ENCODE measurements at places on chromosomes 3 and 15. TPM values are rescaled to one million over a fixed set of nuclear protein-coding genes. Genes with fewer than 3 reads are reported as not detected.

PLCH1 gene
- total RNA-seq = 14.0 TPM

FOXL2NB gene
- total RNA-seq = not detected

GRCh38 chr15:44308415-44308814 lies 19.9 kb downstream of the GOLM2 start:
- no peaks in the 10 kb centered on the region for H3K27me3 ChIP-seq
- no peak overlapping the region for H3K27ac ChIP-seq
- H3K4me1 ChIP-seq = peaks cover 7% of the 10 kb centered on the region
- no peaks in the 10 kb centered on the region for H3K36me3 ChIP-seq
- H3K4me3 ChIP-seq = no peak overlapping the region

GRCh38 chr15:50219820-50220219 lies 37.8 kb downstream of the SLC27A2 start:
- H3K36me3 ChIP-seq = no peaks in the 10 kb centered on the region
- H3K27ac ChIP-seq = no peak overlapping the region
- no peaks in the 10 kb centered on the region for H3K4me1 ChIP-seq
- H3K4me3 ChIP-seq = no peak overlapping the region

SNX33 gene
- 28.9 TPM for total RNA-seq

SPATA12 gene
- total RNA-seq = 0.15 TPM

- H3K4me3 ChIP-seq = no peak overlapping the region
- no peaks in the 10 kb centered on the region for H3K36me3 ChIP-seq
- no peaks in the 10 kb centered on the region for H3K27me3 ChIP-seq
- H3K27ac ChIP-seq = no peak overlapping the region
- H3K4me1 ChIP-seq = no peaks in the 10 kb centered on the region
- no peak for DNase-seq
Measured at GRCh38 chr15:33846862-33847261, 121.4 kb upstream of the CHRM5 start.

NECTIN3 gene
- 25.1 TPM for total RNA-seq

GRCh38 chr3:99970198-99970597 lies 144.1 kb downstream of the FILIP1L start:
- H3K27me3 ChIP-seq = no peaks in the 10 kb centered on the region
- H3K27ac ChIP-seq = no peak overlapping the region
- no peaks in the 10 kb centered on the region for H3K36me3 ChIP-seq

DNA sequence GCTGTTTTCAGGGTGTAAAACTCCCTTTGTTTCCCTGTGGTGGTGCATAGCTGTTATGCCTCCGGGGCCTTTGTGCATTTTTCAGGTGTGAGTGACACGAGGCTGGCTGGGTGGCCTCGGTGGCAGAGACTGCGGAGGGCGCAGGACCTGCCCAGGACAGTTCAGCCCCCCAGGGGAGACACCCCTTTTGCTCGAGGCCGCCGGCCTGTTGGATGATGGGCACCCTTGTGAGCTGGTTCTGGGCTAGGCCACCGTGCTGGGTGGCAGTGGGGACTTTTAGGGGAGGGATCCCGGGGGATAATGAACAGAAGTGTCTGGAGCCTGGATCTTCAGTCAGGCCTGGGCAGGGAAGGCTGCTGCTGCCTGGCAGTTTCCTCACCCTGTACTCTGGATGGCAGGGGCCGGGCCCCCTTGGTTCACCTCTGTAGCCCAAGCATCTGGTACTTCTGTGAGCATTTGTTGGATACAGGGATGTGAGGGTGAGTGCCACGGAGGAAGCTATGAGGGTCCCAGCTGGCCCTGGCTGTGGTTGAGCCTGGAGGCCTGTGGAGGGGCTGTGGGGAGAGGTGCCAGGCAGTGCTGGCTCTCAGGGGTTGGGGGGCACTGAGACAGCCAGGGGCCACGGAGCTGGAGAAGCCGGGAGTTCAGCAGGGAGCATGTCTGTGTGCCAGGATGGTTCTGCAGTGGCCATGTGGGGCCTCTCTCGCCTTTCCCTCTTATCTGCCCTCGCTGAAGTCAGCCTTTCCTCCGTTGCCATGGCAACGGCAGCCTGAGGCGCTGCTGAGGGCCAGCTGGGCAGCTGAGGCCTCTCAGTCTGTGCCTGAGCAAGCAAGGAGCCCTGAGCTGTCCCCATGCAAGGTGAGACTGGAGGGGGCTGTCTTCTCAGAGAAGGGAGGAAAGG lies 49.0 kb downstream of the KY start:
- H3K27ac ChIP-seq = no peak overlapping the region
- DNase-seq = no peak
- H3K4me1 ChIP-seq = no peaks in the 10 kb centered on the region

DNA sequence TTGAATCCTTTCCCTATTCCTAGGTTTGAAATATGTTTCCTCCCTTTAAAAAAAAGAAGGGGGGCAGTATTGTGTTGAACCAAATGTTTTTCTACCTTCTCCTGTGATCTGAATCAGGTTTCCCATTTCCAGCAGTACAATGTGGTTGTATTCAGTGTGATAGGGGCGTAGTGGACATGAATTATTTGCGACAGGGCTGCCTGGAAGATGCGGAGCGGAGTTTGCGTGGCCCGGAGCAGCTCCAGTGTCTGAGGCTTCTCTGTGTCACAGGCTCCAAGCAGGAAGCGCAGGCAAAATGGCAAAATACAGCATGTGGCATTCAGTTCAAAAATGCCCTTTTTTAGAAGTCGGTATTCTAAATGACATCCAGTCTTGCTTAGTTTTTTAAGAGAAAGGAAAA lies 154.4 kb downstream of the PGPEP1L start:
- H3K4me3 ChIP-seq = peak overlapping the region; percentile 73
- peaks cover 58% of the 10 kb centered on the region for H3K4me1 ChIP-seq
- DNase-seq = peak; percentile 88
- H3K27ac ChIP-seq = peak overlapping the region; percentile 85
- no peaks in the 10 kb centered on the region for H3K36me3 ChIP-seq
- no peaks in the 10 kb centered on the region for H3K27me3 ChIP-seq

DNA sequence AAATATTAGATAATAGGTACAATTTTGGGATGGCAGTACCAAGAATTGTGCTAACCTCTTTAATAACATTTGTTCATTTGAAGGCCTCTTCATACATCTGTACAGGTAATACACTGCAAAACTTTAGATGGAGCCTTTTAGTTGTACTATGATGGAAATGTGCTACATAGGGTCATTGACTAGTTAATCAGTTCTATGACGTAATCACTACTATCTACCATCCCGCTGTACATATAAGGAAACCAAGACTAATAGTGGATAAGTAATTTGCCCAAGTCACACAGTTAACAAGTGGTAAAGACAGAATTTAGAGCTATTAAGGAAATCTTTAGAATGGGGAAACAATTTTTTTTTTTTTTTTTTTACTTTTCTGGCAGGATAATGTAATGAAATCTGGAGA lies 521.3 kb downstream of the TUSC7 start:
- H3K4me1 ChIP-seq = no peaks in the 10 kb centered on the region
- H3K27me3 ChIP-seq = no peaks in the 10 kb centered on the region
- no peak overlapping the region for H3K4me3 ChIP-seq

DNA sequence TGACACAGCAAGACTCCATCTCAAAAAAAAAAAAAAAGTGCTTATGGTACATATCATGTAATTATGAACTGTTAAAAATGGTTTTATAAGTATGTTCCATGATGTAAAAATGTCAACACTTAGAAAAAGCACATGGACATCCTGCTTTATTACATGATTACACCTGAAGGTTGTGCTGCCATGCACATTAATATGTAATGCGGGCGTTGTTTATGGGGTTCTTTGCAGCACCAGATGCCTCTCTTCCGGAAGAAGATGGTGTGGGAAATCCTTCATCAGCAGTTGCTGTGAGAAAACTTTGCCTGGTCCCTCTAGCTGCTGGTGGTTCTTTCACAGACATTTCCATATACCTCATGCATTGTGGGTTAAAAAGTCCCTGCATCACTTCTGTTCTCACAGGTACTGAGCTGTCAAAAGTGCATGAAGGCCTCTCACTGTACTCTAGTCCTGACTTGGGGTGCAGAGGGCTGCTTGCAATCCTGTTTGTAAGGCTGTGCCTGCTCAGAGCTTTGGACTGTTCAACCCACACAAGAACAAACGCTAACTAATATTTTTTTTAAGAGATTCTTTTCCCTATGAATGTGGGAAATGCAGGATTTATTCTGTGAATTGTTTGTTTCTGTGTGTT lies 43.6 kb downstream of the SENP2 start:
- no peaks in the 10 kb centered on the region for H3K27me3 ChIP-seq
- peak overlapping the region; percentile 74 for H3K27ac ChIP-seq
- no peak overlapping the region for H3K4me3 ChIP-seq
- DNase-seq = no peak
- peaks cover 45% of the 10 kb centered on the region for H3K36me3 ChIP-seq
- H3K4me1 ChIP-seq = peaks cover 24% of the 10 kb centered on the region

FEZF2 gene
- not detected for total RNA-seq

TMEM207 gene
- total RNA-seq = not detected

GRCh38 chr15:56252386-56252785 lies 8.7 kb upstream of the RFX7 start:
- H3K27ac ChIP-seq = no peak overlapping the region
- H3K4me1 ChIP-seq = no peaks in the 10 kb centered on the region
- no peaks in the 10 kb centered on the region for H3K36me3 ChIP-seq
- H3K27me3 ChIP-seq = no peaks in the 10 kb centered on the region
- no peak for DNase-seq

- H3K4me3 ChIP-seq = no peak overlapping the region
- H3K27ac ChIP-seq = no peak overlapping the region
- no peak for DNase-seq
- H3K36me3 ChIP-seq = no peaks in the 10 kb centered on the region
- no peaks in the 10 kb centered on the region for H3K27me3 ChIP-seq
Measured at GRCh38 chr3:88041005-88041404, 17.8 kb downstream of the CGGBP1 start.

DNA sequence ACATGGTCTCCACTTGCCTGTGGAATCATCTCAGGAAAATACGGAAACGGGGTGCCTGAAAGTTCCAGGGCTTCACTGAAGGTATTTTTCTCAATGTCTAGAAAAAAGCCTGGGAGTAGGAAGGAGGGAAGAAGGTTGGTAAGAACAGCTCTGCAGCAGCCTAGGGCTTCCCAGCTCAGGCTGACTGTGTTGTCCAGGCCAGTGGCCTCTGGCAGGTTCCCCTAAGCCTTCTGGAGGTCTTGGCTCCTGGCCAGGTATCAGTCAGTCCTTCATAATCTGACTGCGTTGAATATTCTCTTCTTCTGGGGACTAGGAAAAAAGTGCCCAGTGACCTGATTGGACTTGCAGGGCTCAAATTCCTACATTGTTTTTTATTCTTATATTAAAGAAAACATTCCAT lies 38.6 kb downstream of the SSR3 start:
- no peak overlapping the region for H3K27ac ChIP-seq
- no peaks in the 10 kb centered on the region for H3K27me3 ChIP-seq
- no peaks in the 10 kb centered on the region for H3K36me3 ChIP-seq
- H3K4me3 ChIP-seq = no peak overlapping the region
- H3K4me1 ChIP-seq = no peaks in the 10 kb centered on the region

GRCh38 chr3:67884345-67884744 lies 229.9 kb upstream of the SUCLG2 start:
- no peak overlapping the region for H3K27ac ChIP-seq
- H3K4me3 ChIP-seq = no peak overlapping the region
- no peaks in the 10 kb centered on the region for H3K36me3 ChIP-seq
- H3K4me1 ChIP-seq = no peaks in the 10 kb centered on the region

GRCh38 chr3:97691354-97691753 lies 73.2 kb upstream of the ARL6 start:
- H3K36me3 ChIP-seq = no peaks in the 10 kb centered on the region
- H3K4me3 ChIP-seq = no peak overlapping the region

DNA sequence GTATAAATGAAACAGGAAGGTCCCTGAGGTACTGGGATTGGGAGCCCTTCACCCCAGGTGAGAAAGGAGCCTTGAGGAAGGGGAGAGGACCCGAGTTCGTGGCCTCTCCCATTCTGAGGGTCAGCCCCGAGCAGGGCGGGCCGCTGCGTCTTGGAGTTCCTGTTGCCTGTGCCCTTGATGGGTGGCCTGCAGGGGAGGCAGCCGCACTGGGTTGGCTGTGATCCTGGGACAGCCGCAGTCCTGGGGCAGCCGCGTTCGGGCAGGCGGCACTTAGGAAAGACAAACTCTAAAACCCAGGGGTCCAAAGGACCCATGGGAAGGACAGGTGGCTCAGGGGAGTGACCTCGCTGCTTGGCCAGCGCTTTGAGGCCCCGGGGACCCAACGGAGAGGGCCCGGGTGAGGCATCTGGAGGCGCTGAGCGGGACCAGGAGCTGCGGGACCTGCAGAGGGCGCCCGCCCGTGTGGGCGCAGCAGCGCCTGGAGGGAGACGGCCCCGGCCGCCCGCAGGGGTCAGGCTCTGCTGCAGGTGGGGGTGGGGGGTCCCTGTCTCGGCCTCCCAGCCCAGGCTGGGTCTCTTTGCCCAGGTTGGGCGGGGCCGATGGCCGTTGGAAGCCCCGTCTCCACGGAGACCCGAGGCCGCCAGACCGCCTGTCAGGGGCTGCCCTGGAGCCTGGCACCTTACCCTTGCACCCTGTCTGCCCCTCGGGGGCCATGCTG lies 65.1 kb downstream of the HMCES start:
- no peak overlapping the region for H3K27ac ChIP-seq
- H3K27me3 ChIP-seq = peaks cover 5% of the 10 kb centered on the region
- peak overlapping the region; percentile 34 for H3K4me3 ChIP-seq
- no peaks in the 10 kb centered on the region for H3K36me3 ChIP-seq
- peak; percentile 65 for DNase-seq
- peaks cover 18% of the 10 kb centered on the region for H3K4me1 ChIP-seq

- no peaks in the 10 kb centered on the region for H3K27me3 ChIP-seq
- DNase-seq = no peak
- H3K27ac ChIP-seq = no peak overlapping the region
- peaks cover 13% of the 10 kb centered on the region for H3K4me1 ChIP-seq
Measured at GRCh38 chr3:121735047-121735696, 14.4 kb downstream of the GOLGB1 start.

- no peak overlapping the region for H3K4me3 ChIP-seq
- no peak for DNase-seq
- no peaks in the 10 kb centered on the region for H3K36me3 ChIP-seq
Measured at GRCh38 chr15:73072894-73073293, 20.6 kb downstream of the NEO1 start.

- H3K36me3 ChIP-seq = peaks cover 4% of the 10 kb centered on the region
- no peak overlapping the region for H3K4me3 ChIP-seq
- H3K4me1 ChIP-seq = peaks cover 8% of the 10 kb centered on the region
- no peak overlapping the region for H3K27ac ChIP-seq
- no peaks in the 10 kb centered on the region for H3K27me3 ChIP-seq
Measured at GRCh38 chr3:48398701-48399386, 26.8 kb downstream of the FBXW12 start.

GRCh38 chr15:83365370-83365938 lies 81.0 kb upstream of the BNC1 start:
- H3K27me3 ChIP-seq = peaks cover 40% of the 10 kb centered on the region
- peaks cover 14% of the 10 kb centered on the region for H3K4me1 ChIP-seq

PPM1L gene
- 14.9 TPM for total RNA-seq

DNA sequence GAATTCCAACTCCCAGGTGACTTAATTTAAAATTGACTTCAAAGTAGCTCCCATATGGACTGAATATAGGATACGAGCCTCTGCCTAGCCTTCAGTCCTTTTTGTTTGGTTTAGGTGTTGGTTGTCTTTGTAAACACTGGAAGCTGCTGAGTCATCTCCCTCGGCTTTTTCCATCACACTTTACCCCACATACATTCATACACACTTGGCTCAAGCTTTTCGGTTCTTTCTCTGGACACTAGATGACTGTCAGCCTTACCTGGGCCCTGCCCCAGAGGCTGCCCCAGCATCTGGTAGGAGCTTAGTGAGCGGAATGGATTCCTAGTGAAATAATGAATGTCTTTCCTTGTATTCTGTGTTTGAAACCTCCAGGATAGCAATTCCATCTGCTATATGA lies 201.5 kb upstream of the IL12A start:
- peaks cover 21% of the 10 kb centered on the region for H3K4me1 ChIP-seq
- H3K36me3 ChIP-seq = no peaks in the 10 kb centered on the region
- H3K27ac ChIP-seq = no peak overlapping the region
- no peak overlapping the region for H3K4me3 ChIP-seq
- H3K27me3 ChIP-seq = no peaks in the 10 kb centered on the region
- DNase-seq = no peak

TERC gene
- 2.9 TPM for total RNA-seq

BCHE gene
- 5.8 TPM for total RNA-seq

IL17RD gene
- total RNA-seq = 2.4 TPM

HAUS2 gene
- total RNA-seq = 21.4 TPM

CGGBP1 gene
- 85.9 TPM for total RNA-seq

MTMR10 gene
- total RNA-seq = 42.4 TPM

All from lower lobe of right lung (tissue), 2 donors.